ENCODE measurements at places on chromosomes 3 and 15.

DNA sequence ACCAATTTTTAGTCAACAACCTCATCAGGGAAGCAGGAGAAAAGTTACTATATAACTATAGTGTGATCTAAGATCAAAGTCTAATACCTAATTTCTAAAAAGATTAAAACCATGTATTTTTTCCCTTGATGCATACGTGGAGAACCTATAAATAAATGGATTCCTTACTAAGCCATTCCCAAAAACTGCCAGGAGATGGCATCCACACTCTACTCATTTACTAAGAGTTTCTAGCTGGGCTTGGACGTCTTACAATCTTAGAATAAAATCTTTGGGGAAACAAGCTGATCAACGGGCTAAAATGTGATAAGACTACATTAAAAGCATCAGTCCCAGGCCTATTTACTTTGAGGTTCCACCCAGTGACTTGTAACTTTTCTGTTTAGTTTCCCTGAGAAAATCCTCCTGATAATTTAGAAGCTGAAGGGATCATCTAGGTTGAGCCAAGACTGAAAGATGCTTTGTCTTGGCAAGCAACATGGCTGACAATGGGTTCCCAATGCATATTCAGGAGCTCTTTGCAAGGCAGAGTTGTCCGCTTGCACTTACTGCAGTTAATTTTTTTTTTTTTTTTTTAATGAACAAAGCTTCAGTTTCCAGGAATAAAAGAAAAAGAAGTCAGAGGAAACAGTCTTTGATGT, 85.5 kb upstream of the FGF12 start:
- no peak for DNase-seq

- no peak for DNase-seq
Measured at GRCh38 chr15:41629463-41629862, 30.7 kb upstream of the MGA start.

GRCh38 chr3:34363881-34364280, 565.5 kb downstream of the PDCD6IP start:
- DNase-seq: no peak

- no peak for DNase-seq
Measured at GRCh38 chr3:73618461-73618860, 6.3 kb downstream of the PDZRN3 start.

GRCh38 chr15:75493732-75494131, 42.2 kb upstream of the SIN3A start:
- no peak for DNase-seq

Data from GM12864 (cell line).